ENCODE measurements at places on chromosomes 6 and 20.
A peak's percentile ranks its signal among the peaks of the same experiment; 100 is the strongest.

- DNase-seq, result no peak
Measured at GRCh38 chr6:53306819-53307347, 41.9 kb downstream of the ELOVL5 start.

- DNase-seq, result no peak
Measured at GRCh38 chr6:6004390-6004995, 2.2 kb downstream of the NRN1 start.

DNA sequence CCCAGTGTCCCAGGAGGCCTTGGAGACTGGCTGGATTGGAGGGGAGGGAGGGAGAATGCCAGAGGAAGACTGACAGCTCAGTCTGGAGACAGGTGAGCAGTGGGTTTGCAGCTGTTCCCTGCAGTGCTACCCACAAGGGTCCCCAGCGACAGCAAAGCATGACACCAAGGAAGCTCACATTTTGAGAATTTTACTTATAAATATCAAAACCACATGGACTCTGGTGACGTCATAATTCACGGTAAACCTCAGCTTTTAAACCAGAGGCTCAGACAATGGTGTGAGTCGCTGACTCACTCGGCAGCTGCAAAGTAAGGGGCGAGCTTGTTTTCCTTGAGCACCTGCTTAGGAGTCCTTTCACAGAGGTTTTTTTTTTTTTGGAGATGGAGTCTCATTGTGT is 65.2 kb downstream of the THBS2 start:
- no peak for DNase-seq

DNA sequence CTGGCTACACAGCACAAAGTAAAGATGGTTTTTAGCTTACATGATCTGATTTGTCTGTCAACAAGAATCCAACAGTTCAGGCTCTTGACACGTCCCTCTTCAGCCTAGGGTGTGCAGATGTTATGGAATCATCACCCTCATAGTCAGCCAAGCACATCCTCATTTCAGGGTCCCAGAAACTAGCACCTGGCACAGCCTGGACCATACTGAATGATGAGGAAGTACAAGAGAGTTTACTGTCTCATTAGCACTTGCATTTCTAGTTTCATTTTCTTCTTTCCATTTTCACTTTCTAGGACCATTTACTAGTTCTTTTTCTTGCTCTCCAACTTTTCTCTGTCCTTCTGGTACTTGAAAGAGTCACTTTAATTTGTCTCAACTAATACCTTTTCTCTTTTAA is 6.5 kb downstream of the RIPOR2 start:
- no peak for DNase-seq

DNA sequence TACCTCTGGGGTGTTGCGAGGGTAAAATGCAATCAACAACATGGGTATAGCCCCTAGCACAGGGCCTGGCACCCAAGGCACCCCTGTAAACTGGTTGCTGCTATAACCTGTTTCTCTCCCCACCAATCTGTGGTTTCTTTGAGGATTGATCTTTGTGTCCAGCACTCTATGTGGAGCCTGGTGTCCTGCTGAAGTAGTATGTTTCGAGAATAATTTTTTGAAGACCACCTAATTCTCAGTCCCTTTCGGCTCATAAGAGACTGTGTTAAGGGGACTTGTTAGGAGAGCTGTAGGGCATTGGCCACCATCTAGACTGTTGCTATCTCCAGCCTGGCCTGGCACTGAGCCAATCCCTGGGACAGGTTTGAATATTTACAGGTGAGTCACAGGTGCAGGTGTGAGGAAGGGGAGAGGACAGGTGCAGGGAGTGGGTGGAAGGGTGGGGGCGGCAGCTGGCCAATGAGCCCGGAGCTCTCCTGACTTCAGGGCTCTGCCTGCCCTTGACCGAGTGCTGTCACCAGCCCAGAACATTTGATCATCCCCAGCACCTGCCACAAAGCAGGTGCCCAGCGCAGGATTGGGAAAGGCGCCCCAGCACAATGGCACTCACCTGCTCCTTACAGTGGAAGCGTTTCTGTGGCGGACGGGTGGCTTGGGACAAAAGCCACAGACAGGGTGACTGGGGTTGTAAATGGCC is 8.1 kb upstream of the C20orf144 start:
- DNase-seq, result peak; percentile 32

DNA sequence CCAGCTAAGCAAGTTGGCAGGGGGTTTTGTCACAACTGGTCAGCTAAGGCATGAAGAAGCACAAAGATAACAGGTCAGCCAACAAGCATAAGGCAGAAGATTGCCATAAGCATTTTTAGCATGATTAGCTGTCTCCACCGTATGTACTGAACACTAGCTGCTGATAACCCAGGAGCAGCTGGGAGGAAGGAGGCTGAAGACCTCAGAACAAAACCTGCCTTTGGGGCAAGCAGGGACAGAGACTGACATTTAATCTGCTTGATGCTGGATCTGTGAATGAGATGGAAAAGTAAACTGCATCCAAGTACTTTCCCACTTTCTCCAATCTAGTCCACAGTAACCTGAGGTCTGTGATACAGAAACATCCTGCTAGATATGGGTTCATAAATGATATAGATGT is 353.0 kb upstream of the MAP3K7 start:
- DNase-seq, result no peak
